ENCODE measurements at places on chromosomes 12 and 14.

GRCh38 chr12:95197636-95198035 is 19.6 kb downstream of the FGD6 start:
- DNase-seq: no peak
- H3K4me1 ChIP-seq: peaks cover 6% of the 10 kb centered on the region
- no peak overlapping the region for H3K4me3 ChIP-seq
- no peaks in the 10 kb centered on the region for H3K36me3 ChIP-seq
- no peaks in the 10 kb centered on the region for H3K27me3 ChIP-seq

DNA sequence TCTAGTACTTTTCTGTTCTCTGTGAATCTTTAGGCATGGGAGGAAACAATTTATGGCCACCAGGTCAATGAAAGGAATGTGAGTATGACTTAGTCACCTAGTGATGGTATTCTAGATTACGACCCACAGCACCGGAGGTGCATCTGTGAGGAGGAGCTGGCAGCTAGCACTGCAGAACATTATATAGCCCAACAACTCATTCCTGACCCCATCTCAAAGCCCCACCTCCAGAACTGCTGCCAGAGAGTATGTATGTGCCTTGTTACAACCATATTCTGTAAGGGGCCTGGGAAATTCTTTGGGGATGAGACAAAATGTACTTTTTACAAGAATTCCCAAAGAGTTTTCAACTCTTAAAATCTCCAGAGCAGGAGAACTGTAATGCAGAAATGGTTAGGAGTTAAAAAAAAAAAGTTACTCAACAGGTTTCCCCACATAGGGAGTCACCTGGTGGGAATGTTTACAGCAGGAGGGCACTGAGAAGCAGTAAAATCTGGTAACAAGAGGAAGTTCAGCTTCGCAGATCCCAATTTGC is 34.9 kb upstream of the CERS5 start:
- peaks cover 2% of the 10 kb centered on the region for H3K4me1 ChIP-seq
- no peak for DNase-seq
- H3K27me3 ChIP-seq: no peaks in the 10 kb centered on the region
- peak overlapping the region; percentile 65 for H3K27ac ChIP-seq

DNA sequence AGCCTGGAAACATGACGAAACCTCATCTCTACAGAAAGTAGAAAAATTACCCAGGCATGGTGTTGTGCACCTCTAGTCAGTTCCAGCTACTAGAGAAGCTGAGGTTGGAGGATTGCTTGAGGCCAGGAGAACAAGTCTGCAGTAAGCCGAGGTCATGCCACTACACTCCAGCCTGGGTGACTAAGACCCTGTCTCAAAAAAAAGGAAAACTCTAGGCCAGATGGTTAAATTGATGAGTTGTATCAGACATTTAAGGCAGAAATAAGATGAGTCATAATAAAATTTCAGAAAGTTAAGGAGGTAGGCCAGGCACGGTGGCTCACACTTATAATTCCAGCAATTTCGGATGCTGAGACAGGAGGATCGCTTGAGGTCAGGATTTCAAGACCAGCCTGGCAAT is 10.7 kb downstream of the EIF2S1 start:
- H3K4me1 ChIP-seq: no peaks in the 10 kb centered on the region
- peaks cover 15% of the 10 kb centered on the region for H3K36me3 ChIP-seq
- DNase-seq: no peak
- H3K27me3 ChIP-seq: no peaks in the 10 kb centered on the region

GRCh38 chr12:56315249-56315621 is 553 bp downstream of the CNPY2 start:
- no peak for DNase-seq
- peak overlapping the region; percentile 70 for H3K4me3 ChIP-seq
- H3K27ac ChIP-seq: peak overlapping the region; percentile 86
- H3K27me3 ChIP-seq: no peaks in the 10 kb centered on the region
- peaks cover 6% of the 10 kb centered on the region for H3K4me1 ChIP-seq

DNA sequence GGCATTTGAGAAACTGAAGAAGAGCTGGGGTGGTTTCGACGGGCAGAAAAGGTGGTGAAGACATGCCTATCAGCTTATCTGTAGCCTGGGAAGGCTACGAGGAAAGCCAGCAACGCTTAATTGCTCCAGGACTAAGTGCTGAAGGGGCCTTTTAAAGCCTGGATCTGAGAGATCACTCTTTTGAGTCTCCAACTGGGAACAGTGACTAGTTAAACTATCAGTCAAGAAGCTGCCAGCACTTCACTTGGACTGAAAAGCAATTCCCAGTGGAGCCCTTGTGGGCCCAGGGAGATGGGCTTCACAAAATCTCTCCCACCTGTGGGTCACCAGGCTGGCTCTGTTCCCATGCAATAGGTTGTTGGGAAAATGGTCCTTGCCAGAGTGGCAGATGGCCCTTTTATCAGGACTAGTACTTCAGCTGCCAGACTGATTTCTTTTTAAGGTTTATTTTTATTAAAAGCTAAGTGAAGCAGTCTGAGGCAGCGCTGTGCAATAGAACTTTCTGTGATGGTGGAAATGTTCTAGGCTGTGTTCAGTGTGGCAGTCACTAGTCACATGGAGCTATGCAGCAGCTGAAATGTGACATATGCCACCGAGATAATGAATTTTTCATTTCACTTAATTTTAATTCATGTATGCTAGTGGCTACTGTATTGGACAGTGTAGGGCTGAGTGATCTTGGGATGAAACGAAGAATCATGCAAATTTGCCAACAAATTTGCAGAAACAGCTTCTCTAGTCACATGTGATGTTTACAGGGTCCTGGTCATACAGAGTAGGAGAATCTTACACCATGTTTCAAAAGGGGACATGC is 276.8 kb downstream of the PCNX1 start:
- H3K4me3 ChIP-seq: no peak overlapping the region
- no peak overlapping the region for H3K27ac ChIP-seq
- no peaks in the 10 kb centered on the region for H3K4me1 ChIP-seq
- no peak for DNase-seq
- no peaks in the 10 kb centered on the region for H3K27me3 ChIP-seq

DNA sequence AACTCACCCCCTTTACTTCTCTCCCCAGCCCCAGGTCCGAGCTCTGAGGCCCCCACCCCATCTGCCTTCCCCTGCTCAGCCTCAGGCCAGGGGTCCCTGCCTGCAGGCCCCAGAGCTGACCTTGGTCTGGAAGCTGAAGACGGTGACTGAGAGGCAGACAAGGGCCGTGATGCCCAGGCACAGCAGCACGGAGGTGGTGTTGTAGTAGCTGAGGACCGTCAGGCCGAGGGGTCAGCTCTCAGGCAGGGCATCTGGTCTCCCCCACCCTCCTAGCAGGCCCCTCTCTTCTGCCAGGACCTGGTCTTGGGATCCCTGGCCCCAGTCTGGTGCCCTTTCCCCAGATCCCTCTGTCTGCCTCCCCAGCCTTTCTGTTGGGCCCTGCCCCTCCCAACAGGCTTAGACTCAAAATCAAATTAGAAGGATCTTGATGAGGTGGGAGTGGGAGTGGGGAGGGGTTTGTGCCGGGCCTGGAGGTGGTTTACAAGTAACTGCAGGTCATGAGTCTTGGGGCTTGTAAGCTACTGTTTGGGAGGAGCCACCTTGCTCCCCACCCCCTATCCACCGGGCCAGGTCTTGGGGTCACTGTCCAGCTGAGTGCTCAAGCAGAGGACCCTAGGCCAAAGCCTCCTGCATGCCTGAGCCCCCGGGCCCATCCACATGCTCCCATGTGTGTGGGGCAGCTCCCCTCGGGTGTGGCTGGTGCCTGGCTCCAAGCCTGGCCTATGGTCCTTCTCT is 14.2 kb downstream of the FAIM2 start:
- no peak overlapping the region for H3K4me3 ChIP-seq
- no peaks in the 10 kb centered on the region for H3K27me3 ChIP-seq
- no peak overlapping the region for H3K27ac ChIP-seq
- DNase-seq: no peak

- H3K36me3 ChIP-seq: no peaks in the 10 kb centered on the region
- no peak within 1 kb of the TSS for H3K27ac ChIP-seq
- peak within 1 kb of the TSS; percentile 25 for H3K4me3 ChIP-seq
- peaks cover 91% of the 10 kb centered on the region for H3K27me3 ChIP-seq
- DNase-seq: no peak
Measured at GRCh38 chr14:36582011-36582873, at the start of gene NKX2-8. Gene NKX2-8, minus strand, starts transcription at chr14:36582614. Its CDS starts 225 bp downstream, at chr14:36582389.

DNA sequence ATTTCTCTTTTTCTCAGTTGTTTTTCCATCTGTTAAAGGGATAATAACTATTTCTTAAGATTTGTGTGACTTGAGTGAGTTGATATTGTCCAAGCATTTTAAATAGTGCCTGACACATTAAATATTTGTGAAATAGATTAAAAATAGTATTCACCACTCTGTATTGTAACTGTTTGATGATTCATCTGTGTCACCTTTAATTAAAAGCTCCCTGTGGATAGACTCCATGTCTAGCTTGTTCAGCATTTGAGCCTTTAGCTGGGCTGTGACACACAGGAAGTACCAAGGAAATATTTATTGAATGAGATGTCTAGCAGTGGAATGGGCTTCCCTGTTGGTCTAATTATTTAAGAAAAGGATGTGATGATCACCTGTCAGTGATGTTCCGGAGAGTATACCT is 1.8 kb upstream of the GLIPR1L2 start:
- H3K27ac ChIP-seq: no peak overlapping the region
- no peaks in the 10 kb centered on the region for H3K36me3 ChIP-seq
- H3K4me1 ChIP-seq: peaks cover 3% of the 10 kb centered on the region
- DNase-seq: no peak
- no peaks in the 10 kb centered on the region for H3K27me3 ChIP-seq

DNA sequence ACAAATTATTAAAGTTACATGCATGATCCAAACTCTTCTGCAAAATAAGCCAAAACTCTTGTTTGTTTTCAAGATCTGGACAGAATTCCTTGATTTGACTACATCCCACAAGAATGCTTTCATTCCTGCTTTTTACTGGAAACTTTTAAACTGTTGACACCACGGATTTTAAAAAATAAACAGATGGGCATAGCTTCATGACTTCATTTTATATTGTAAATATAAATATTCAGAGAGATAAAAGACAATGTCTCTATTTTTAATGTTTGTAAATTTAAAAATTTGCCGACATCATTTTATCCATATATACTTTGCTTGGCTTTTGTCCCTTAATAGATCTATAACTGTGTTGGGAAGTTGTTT is 134.3 kb upstream of the DCN start:
- no peak overlapping the region for H3K4me3 ChIP-seq
- H3K27ac ChIP-seq: no peak overlapping the region
- H3K4me1 ChIP-seq: no peaks in the 10 kb centered on the region

DNA sequence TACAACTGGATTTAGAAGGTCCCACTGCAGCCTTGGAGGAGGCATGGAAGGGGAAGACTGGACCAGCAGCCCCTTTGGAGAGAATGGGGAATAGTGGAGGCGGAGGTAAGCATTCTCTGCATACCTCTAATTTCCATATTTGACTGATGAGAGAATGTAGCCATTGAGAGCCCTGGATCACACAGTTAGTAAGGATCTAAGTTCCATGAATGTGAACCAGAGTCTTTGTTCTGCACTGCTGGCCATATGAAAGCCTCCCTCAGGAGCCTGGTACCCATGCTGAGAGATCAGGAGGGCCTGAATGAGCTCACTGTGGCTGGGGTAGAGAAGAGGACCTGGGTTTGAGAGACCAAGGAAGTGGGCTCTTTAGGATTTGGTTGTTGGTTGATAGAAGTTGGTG is 192.1 kb downstream of the TMEM132C start:
- H3K27me3 ChIP-seq: no peaks in the 10 kb centered on the region
- peaks cover 4% of the 10 kb centered on the region for H3K4me1 ChIP-seq
- H3K4me3 ChIP-seq: no peak overlapping the region
- DNase-seq: no peak
- H3K27ac ChIP-seq: no peak overlapping the region

GRCh38 chr14:25667387-25667786 is 617.4 kb upstream of the STXBP6 start:
- no peak for DNase-seq
- H3K27ac ChIP-seq: no peak overlapping the region
- no peaks in the 10 kb centered on the region for H3K36me3 ChIP-seq
- no peaks in the 10 kb centered on the region for H3K27me3 ChIP-seq
- no peak overlapping the region for H3K4me3 ChIP-seq
- no peaks in the 10 kb centered on the region for H3K4me1 ChIP-seq

GRCh38 chr14:101876555-101876938 is 87.8 kb upstream of the DYNC1H1 start:
- H3K4me1 ChIP-seq: no peaks in the 10 kb centered on the region
- H3K27ac ChIP-seq: no peak overlapping the region
- H3K27me3 ChIP-seq: no peaks in the 10 kb centered on the region
- no peaks in the 10 kb centered on the region for H3K36me3 ChIP-seq

GRCh38 chr14:103144085-103144484 is 20.8 kb downstream of the TNFAIP2 start:
- no peaks in the 10 kb centered on the region for H3K4me1 ChIP-seq
- no peak overlapping the region for H3K4me3 ChIP-seq
- H3K27me3 ChIP-seq: peaks cover 4% of the 10 kb centered on the region
- DNase-seq: no peak

GRCh38 chr14:96764012-96764411 is 33.2 kb upstream of the VRK1 start:
- H3K36me3 ChIP-seq: no peaks in the 10 kb centered on the region
- H3K4me1 ChIP-seq: no peaks in the 10 kb centered on the region
- H3K4me3 ChIP-seq: no peak overlapping the region
- H3K27me3 ChIP-seq: no peaks in the 10 kb centered on the region
- no peak for DNase-seq

- H3K4me3 ChIP-seq: no peak overlapping the region
- H3K27me3 ChIP-seq: no peaks in the 10 kb centered on the region
- H3K4me1 ChIP-seq: peaks cover 23% of the 10 kb centered on the region
- H3K27ac ChIP-seq: peak overlapping the region; percentile 78
Measured at GRCh38 chr12:6450869-6451347, 934 bp upstream of the TAPBPL start.

DNA sequence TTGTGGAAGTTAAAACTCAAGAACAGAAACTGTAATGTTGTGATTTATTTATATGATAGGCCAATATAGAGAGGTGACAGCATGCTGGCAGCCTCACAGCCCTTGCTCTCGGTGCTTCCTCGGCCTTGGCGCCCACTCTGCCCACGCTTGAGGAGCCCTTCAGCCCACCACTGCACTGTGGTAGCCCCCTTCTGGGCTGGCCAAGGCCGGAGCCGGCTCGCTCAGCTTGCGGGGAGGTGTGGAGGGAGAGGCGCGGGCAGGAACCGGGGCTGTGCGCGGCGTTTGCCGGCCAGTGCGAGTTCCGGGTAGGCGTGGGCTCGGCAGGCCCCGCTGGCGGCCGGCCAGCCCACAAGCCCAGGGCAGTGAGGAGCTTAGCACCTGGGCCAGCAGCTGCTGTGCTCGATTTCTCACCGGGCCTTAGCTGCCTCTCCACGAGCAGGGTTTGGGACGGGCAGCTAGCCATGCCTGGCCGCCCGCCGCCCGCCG is 65.8 kb upstream of the SLC8A3 start:
- no peaks in the 10 kb centered on the region for H3K4me1 ChIP-seq
- H3K36me3 ChIP-seq: no peaks in the 10 kb centered on the region
- no peaks in the 10 kb centered on the region for H3K27me3 ChIP-seq
- H3K4me3 ChIP-seq: peak overlapping the region; percentile 49
- H3K27ac ChIP-seq: peak overlapping the region; percentile 29

GRCh38 chr14:77375973-77376770 is 722 bp downstream of the TMED8 start:
- no peaks in the 10 kb centered on the region for H3K4me1 ChIP-seq
- no peaks in the 10 kb centered on the region for H3K27me3 ChIP-seq
- H3K36me3 ChIP-seq: no peaks in the 10 kb centered on the region
- DNase-seq: peak; percentile 64
- H3K4me3 ChIP-seq: peak overlapping the region; percentile 77

GRCh38 chr14:71271166-71271945 is 364.1 kb downstream of the PCNX1 start:
- no peaks in the 10 kb centered on the region for H3K36me3 ChIP-seq
- H3K27ac ChIP-seq: no peak overlapping the region
- no peak overlapping the region for H3K4me3 ChIP-seq
- DNase-seq: no peak
- H3K4me1 ChIP-seq: no peaks in the 10 kb centered on the region
- no peaks in the 10 kb centered on the region for H3K27me3 ChIP-seq

GRCh38 chr12:95173392-95174251 is 43.6 kb downstream of the FGD6 start:
- no peaks in the 10 kb centered on the region for H3K27me3 ChIP-seq
- H3K4me3 ChIP-seq: no peak overlapping the region
- H3K36me3 ChIP-seq: no peaks in the 10 kb centered on the region
- no peaks in the 10 kb centered on the region for H3K4me1 ChIP-seq
